ENCODE measurements at places on chromosomes 3 and 15. TPM values are rescaled to one million over a fixed set of nuclear protein-coding genes. Genes with fewer than 3 reads are reported as not detected.

DNA sequence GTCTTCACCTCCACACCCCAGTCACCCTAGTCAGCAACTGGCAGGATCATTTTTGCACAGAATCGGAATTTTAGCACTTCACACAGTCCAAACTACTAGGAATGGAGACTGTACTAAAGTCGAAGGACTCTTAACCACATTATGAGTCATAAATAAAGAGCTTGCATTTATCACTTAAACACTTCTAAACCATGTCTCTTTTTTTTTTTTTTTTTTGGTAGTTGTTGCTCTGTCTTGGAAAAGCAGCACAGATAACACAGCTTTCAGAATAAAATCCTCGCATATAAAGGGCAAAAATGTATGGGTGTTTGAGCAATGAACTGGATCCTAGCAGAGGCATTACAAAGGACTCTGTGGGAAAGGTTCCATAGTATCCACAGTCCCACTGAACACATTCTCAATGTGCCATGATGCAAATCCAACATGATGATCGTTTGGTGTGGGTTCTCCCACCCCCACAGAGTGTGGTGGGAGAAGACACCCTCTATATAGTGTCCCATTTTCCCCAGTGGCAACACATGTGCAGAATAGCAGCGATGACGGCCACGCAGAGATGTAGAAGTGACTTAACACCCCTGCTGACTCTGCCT, 47.1 kb downstream of the FOXP1 start:
- no peak for DNase-seq

DNA sequence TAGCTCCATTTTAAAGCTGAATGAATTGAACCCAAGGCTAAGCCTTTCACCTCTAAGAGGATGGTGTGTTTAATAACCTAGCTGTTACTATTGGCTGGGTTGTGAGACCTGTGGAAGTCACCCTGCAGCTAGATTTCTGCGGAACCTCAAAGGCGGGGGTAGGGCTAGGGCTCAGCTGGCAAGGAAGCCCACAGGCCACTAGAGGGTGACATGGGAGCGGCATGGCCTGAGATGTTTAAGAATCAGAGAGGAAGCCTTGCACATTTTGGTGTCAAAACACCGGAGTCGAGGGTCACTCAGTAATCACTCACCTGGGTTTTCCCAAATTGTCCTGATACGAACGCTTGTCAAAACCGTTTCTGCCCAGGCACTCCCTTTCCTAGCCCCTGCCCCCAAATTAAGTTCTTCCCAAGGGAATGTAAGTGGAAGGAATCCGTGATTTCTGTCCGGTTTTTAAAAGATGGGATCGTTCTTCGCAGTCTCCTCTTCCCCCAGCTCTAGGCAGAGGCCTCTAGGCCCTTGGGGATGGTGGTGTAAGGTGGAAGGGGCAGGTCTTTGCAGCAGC, 3.8 kb upstream of the ACAD9 start:
- peak; percentile 36 for DNase-seq

DNA sequence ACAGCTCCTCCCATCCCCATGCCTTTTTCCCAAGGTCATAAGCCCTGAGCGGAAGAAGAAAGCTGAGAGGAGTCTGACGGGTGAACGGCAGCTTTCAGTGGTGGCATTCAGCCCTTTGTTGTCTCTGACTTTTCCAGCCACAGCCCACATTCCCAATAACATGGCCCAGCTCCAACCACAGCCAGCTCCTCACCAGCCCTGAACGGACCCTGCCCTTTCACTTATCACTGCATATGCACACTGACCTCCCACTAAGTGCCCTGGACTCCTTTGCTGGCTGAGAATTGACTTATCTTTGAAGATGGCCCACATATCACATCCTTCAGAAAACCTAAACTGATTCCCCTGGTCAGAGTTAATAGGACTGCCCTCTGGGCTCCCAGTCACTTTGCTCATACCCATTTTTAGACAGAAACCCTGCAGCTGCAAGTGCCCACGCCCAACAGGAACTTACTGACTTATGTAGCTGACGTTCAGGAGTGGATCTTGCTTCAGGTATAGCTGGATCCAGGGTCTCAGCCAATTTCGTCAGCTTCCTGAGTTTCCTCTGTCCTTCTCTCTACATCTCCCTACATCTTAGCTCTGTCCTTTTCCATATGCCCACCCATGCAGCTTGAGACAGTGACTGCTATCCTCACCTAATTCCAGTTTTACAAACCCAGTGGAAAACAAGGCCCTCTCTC, 348.5 kb upstream of the PROK2 start:
- no peak for DNase-seq

Gene SLC12A8
- total RNA-seq, result 1.6 TPM

Gene CPNE4
- 2.1 TPM for total RNA-seq

Data from right cardiac atrium (tissue), 5 donors.